Activated naive CD8-positive, alpha-beta T cell treated with anti-CD3 and anti-CD28 coated beads, Interleukin-2, amount 10 ng/mL, durations not matched to agents 7 days and 5 days (primary cell): ENCODE measurements at places on chromosomes 4 and X. TPM values are rescaled to one million over a fixed set of nuclear protein-coding genes. Genes with fewer than 3 reads are reported as not detected.

GRCh38 chr4:6197433-6198174, 2.7 kb downstream of the JAKMIP1 start:
- peak overlapping the region; percentile 37 for H3K27ac ChIP-seq
- H3K4me3 ChIP-seq = peak overlapping the region; percentile 73
- H3K27me3 ChIP-seq = peaks cover 35% of the 10 kb centered on the region
- DNase-seq = no peak
- peaks cover 6% of the 10 kb centered on the region for H3K36me3 ChIP-seq
- H3K4me1 ChIP-seq = peaks cover 22% of the 10 kb centered on the region

DNA sequence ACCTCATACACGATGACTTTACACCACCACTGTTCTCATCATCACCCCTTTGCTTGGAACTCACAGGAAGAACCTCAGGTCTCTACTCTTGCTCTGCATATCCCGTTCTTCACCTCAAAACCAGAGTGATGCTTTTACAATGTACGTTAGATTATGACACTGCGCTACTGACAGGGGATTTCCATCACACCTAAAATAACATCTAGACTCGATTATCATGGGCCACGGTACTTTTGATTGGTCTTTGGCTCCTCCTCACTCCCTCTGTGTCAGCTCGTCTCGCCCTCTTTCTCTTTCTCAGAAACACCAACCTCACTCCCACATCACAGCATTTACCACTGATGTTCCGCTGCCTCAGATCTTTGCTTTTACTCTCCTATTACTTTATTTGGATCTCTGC, 172.4 kb downstream of the TLL1 start:
- H3K36me3 ChIP-seq = no peaks in the 10 kb centered on the region
- no peaks in the 10 kb centered on the region for H3K27me3 ChIP-seq
- no peak overlapping the region for H3K4me3 ChIP-seq
- no peaks in the 10 kb centered on the region for H3K4me1 ChIP-seq

DNA sequence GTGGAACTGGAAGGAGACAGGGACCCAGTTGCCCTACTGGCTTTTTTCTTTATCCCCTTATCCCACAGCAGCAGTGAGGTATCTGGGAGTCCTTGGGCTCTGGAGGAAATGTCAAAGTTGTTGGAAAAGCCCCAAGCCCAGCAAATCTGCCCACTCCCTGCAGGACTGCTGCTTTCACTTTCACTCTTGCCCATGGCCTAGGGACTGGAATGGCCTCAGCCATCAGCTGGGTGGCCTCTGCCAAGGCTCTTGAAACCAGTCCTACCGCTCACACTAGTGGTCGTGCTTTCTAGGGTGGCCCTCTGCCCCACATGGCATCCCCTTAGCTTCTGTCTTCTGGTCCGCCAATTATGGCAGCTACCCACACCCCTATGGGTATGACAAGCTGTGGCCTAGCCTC, 9.7 kb upstream of the RHOXF1 start:
- no peaks in the 10 kb centered on the region for H3K27me3 ChIP-seq
- H3K27ac ChIP-seq = no peak overlapping the region
- H3K4me3 ChIP-seq = no peak overlapping the region
- H3K4me1 ChIP-seq = peaks cover 3% of the 10 kb centered on the region

- H3K4me1 ChIP-seq = peaks cover 44% of the 10 kb centered on the region
- DNase-seq = no peak
- H3K27ac ChIP-seq = peak overlapping the region; percentile 90
- H3K4me3 ChIP-seq = peak overlapping the region; percentile 58
- H3K36me3 ChIP-seq = peaks cover 5% of the 10 kb centered on the region
- no peaks in the 10 kb centered on the region for H3K27me3 ChIP-seq
Observed at GRCh38 chr4:123411514-123411913, 14.9 kb downstream of the SPRY1 start.

GRCh38 chr4:30716681-30717207, 3.4 kb upstream of the PCDH7 start:
- peaks cover 36% of the 10 kb centered on the region for H3K27me3 ChIP-seq
- H3K4me1 ChIP-seq = peaks cover 20% of the 10 kb centered on the region
- no peak overlapping the region for H3K27ac ChIP-seq
- peak overlapping the region; percentile 59 for H3K4me3 ChIP-seq
- H3K36me3 ChIP-seq = peaks cover 5% of the 10 kb centered on the region

GCNA gene
- 8.7 TPM for total RNA-seq

DNA sequence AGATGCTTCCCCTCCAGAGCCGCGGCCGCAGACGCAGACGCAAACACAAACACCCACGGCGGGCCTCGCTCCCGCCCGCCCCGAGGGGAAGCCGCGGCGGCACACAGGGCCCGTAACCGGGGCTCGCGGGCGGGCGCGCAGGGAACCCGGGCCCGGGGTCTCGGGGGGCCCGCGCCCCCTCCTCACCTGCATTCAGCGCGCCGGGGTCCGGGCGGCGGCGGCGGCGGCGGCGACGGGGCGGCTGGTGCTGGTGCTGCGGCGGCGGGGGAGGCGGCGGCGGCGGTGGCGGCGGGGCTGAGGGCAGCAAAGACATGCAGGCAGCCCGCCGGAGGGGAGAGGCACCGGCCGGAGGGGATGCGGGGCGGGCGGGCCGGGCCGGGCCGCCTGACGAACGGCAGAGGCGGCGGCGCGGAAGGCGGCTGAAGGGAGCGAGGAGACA, 255 bp upstream of the CNOT6L start:
- H3K27ac ChIP-seq = peak overlapping the region; percentile 100
- DNase-seq = peak; percentile 84
- H3K4me3 ChIP-seq = peak overlapping the region; percentile 100

DNA sequence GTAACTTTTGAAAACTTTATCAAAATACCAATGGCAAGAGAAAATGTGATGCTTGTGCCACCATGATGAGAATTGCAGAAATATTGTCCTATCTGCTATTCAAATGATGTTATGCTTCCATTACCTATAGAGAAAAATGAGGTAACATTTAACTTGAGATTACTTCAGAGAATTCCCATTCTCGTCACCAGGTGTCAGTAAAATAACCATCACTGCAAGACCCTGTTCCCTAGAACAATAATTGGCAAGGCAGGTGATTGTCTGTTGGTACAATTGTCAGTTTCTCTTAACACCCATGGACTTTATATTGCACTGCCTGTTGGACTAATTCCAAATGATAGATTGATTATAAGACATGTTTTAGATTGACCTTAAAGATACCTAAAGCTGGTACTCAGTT, 179.9 kb downstream of the GABRG1 start:
- DNase-seq = no peak
- no peak overlapping the region for H3K27ac ChIP-seq
- no peaks in the 10 kb centered on the region for H3K36me3 ChIP-seq
- H3K4me3 ChIP-seq = no peak overlapping the region

DNA sequence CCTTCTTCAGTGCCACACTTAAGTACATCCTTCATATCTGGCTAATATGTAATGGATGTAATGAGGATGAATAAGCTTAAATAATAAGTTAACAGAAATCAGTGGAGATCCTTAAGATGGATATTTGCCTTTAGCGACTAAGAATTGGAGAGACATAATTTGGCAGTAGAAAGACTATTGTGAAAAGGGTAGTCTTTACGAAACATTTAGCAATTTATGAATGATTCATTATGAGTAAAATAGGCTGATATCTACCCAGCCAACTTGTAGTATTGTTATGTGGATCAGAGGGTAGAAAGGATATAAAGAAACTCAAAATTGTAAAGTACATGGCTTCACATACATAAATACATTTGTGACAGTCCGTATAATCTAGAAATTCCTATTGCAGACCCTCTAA, 2371.8 kb downstream of the PCDH7 start:
- H3K4me3 ChIP-seq = no peak overlapping the region
- DNase-seq = no peak
- H3K36me3 ChIP-seq = no peaks in the 10 kb centered on the region
- H3K4me1 ChIP-seq = no peaks in the 10 kb centered on the region
- H3K27ac ChIP-seq = no peak overlapping the region

- H3K4me1 ChIP-seq = peaks cover 72% of the 10 kb centered on the region
- H3K36me3 ChIP-seq = peaks cover 36% of the 10 kb centered on the region
- no peaks in the 10 kb centered on the region for H3K27me3 ChIP-seq
- H3K4me3 ChIP-seq = peak overlapping the region; percentile 22
- peak; percentile 42 for DNase-seq
- H3K27ac ChIP-seq = no peak overlapping the region
Observed at GRCh38 chr4:10094841-10095240, 21.8 kb downstream of the WDR1 start.

DNA sequence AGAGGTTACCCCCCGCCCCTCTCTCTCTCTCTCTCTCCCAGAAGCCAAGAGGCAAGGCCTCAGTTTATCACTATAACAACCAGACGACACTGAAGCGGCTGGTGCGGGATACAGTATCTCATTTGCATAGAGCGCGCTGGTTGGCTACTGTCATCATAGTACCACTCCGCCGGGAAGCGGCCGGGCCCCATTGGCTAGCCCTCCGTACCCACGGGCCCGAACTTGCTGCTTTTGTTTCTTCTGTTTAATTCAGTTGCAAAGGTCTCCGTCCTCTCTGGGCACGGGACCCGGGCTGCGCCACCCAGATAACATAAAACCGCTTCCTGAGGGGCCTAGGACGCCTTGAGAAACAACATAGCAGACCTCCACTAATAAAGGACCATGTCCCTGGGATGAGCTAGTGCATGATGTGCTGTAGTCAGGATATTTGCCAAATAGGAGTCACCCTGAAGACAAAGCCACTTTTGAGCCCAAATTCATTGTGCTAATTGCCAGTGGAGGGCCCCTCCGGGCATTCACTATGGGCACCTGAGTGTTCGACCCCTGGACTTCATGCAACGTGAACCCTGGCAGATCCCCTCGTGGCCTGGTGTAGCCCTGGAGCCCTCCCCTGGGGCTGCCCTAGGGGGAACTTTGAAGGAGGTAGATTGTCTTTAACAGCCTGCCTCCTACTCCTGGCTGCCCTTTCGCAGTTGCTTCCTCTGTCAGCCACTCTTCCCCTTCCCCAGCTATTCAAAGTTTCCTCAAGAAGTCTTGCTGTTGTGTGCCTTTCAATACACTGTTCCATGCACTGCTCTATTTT, at the start of gene PCYT1B:
Gene PCYT1B (minus strand): TSS at position 91 of the 802 bp plus-strand sequence. CDS start 242 bp downstream, outside the sequence.
- H3K4me3 ChIP-seq = peak within 1 kb of the TSS; percentile 84
- peaks cover 16% of the 10 kb centered on the region for H3K27me3 ChIP-seq
- no peaks in the 10 kb centered on the region for H3K36me3 ChIP-seq
- H3K4me1 ChIP-seq = peaks cover 16% of the 10 kb centered on the region
- peak; percentile 58 for DNase-seq
- no peak within 1 kb of the TSS for H3K27ac ChIP-seq

DNA sequence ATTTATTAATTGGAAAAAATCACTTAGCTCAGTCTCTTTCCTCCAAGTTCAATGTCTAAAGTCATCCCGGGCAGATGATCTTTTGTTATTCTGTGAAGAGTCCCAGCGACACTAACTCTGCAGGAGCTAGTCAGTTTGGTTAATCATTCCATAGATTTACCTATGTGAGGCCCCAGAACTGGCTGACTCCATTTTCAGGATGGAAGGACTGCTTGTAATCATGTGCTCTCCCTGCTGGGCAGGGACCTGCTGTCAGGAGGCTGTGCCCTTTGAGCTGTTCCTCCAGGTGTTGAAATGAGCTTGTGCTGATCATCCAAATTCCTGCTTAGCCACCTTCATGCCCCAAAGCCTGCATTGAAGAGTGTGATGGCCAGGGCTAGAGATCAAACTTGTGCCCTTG, 169.8 kb downstream of the NHS start:
- no peak for DNase-seq
- H3K36me3 ChIP-seq = no peaks in the 10 kb centered on the region
- H3K27ac ChIP-seq = no peak overlapping the region

GRCh38 chr4:18942874-18943273, 921.3 kb upstream of the LCORL start:
- H3K4me1 ChIP-seq = no peaks in the 10 kb centered on the region
- DNase-seq = no peak
- H3K27ac ChIP-seq = no peak overlapping the region

DNA sequence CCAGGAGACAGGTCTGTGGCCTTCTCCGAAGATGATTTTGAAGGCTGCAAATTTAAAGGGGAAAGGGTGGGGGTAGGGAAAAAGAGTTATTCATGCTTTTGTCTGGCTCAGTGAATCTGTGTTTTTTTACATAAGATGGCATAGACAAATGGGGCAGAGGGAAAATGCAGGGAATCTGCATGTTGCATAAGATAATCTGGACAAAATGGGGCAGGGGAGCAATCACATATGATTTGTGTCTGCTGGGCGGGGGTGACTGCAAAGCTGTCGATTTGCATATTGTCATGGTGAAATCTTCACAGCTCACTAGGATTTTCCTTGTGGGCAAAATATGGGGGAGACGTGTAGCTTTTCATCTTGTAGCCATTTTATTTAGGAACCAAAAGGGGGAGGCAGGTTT, 29.4 kb upstream of the GYG2 start:
- no peaks in the 10 kb centered on the region for H3K4me1 ChIP-seq
- H3K4me3 ChIP-seq = no peak overlapping the region
- no peaks in the 10 kb centered on the region for H3K27me3 ChIP-seq
- H3K36me3 ChIP-seq = no peaks in the 10 kb centered on the region
- no peak for DNase-seq

DNA sequence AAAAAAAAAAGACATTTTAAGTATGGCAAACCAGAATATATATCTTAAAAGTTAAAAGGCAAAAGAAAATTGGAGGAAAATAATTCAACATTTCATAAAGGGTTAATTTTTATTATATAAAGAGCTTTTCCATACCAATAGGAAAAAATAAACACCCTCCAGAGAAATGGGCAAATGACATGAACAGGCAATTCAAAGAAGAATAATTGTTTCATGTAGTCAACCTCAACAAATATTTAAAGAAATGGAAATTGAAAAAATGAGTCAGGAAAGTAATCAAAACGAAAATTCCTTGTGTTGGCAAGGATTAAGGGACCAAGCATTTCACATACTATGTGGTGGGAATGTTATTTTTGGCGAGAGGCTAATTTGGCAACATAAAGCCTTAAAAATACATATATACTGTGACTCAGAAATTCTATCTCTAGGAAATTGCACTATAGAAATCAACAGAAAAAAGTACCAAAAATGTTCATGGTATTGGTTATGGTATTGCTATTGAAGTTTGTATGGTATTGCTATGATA, 87.6 kb downstream of the HAUS3 start:
- no peaks in the 10 kb centered on the region for H3K4me1 ChIP-seq
- no peak for DNase-seq
- no peak overlapping the region for H3K27ac ChIP-seq

HPSE gene
- 17.3 TPM for total RNA-seq

- no peak overlapping the region for H3K4me3 ChIP-seq
- no peak overlapping the region for H3K27ac ChIP-seq
- H3K4me1 ChIP-seq = no peaks in the 10 kb centered on the region
Observed at GRCh38 chr4:37246891-37247290, 2.3 kb downstream of the NWD2 start.

DNA sequence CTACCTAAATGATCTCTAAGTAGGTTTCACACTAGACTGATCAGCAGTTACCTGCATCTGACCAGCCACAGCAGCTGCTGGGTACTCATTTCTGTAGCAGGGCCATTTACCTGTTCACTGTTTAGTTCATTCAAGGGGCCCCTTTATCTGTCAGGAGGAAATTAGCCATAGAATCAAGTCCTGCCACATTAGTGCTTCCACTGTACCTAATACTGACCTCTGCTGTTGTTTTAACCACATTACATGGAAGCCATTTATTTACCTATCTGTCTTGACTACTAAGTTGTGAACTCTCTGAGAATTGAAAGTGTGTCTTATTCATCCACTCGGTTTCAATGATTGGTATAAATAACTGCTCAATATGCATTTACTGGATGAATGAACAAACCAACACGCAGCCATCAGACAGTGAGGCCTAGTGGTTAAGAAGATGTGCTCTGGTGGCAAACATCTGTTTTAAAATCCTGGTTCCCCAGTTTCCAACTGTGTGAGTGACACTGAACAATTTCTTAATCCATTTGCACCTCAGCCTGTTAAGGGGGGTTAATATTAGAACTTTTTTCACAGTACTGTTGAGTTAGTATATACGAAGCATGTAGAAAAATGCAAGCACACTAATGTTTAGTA, 30.0 kb upstream of the ANXA5 start:
- DNase-seq = no peak
- peaks cover 3% of the 10 kb centered on the region for H3K27me3 ChIP-seq
- no peaks in the 10 kb centered on the region for H3K36me3 ChIP-seq
- no peak overlapping the region for H3K4me3 ChIP-seq
